ENCODE measurements at places on chromosomes 2 and 18.

- peak; percentile 55 for DNase-seq
Observed at GRCh38 chr2:151904807-151905206, 76.6 kb upstream of the ARL5A start.

GRCh38 chr2:216959433-216959832 lies 99.6 kb upstream of the TNP1 start:
- DNase-seq, result no peak

DNA sequence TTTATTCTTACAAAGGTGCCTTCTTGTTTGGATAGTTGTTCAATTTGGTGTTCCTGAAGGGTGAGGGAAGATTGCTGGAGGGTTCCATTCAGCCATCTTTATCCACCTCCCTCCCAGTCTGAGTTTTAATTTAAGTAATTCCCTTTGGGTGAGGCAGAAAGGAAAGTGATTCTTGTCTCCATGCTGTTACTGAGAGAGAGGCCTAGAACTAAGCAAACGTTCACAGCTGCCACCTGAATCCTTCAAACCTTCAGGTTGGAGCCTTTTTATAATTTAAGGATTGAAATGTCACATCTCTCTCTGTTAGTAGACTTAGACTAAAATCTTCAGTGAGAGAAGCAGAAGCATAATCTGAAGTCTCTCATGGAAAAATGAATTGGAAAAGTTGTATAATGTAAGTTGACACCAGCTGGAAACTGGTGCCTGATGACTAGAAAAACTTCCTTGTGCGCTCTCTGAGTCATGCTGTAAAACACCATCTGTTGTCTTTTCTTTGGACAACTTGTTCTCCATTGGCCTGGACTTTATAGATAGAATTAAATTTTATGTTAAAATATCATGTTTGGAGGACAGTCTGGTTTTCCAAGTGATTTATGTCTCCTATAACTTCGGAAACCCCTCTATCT lies 14.6 kb downstream of the STRADB start:
- no peak for DNase-seq

GRCh38 chr18:11981543-11982366 lies 448 bp downstream of the IMPA2 start:
- DNase-seq, result peak; percentile 56

- no peak for DNase-seq
Observed at GRCh38 chr2:20213651-20214565, 11.0 kb downstream of the SDC1 start.

DNA sequence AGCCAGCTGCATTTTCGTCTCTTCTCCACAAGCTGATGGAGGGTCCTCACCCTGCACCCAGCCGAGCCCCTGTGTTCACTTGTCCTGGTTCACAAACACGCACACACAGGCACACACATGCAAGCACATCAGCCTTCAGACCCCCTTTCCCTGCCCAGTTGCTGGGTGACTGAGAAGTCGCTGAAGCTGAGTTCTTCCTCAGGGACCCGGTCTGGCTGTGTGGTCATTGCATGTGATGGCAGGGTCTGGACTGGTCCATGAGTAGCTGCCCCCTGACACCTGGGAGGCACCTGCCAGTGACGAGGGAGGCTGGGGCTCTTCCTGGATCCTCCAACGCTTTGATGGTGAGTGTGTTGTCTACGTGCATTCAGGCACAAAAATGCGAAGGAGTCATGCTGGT lies 546.1 kb upstream of the SALL3 start:
- no peak for DNase-seq

DNA sequence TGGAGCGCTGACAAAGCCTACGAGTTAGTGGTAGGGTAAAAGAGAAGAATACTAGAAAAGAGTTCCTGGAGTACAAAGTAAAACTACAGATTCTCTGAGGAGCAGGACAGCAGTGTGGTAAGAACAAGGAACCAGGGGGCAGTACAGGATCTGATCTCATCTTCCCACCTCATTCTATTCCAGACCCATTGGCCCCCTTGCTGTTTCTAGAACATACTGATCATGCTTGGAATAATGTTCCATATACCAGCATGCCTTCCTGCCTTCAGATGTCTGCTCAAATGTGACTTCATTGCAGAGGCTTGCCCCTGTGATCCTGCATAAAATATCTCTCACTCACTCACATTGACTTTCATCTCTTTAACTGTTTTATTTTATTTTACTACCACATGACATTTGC lies 19.3 kb downstream of the MSGN1 start:
- no peak for DNase-seq

GRCh38 chr2:31270131-31270530 lies 36.2 kb downstream of the EHD3 start:
- no peak for DNase-seq

DNA sequence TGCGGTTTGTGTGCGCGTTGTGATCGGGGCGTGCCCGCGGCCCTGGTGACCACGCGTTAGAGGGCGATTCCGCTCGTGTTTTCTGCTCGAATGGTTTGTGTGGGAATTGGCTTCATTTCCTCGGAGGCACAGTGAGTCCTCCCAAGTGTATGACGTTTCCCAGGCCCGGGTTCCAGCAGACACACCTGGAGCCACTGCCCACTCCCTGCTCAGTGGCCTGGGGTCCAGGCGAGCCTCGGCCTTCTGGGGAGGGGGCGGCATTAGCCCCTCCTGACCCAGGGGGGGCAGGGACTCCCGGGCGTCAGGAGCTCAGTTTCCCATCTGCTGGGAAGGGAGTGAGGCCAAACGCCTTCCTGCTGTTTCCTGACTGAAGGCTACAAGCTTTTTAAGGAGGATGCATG lies 92.1 kb downstream of the NFATC1 start:
- DNase-seq, result no peak

All from common myeloid progenitor, CD34-positive (primary cell).